ENCODE measurements at places on chromosomes 5 and 9. TPM values are rescaled to one million over a fixed set of nuclear protein-coding genes. Genes with fewer than 3 reads are reported as not detected.

Gene GMCL2
- total RNA-seq: not detected

DNA sequence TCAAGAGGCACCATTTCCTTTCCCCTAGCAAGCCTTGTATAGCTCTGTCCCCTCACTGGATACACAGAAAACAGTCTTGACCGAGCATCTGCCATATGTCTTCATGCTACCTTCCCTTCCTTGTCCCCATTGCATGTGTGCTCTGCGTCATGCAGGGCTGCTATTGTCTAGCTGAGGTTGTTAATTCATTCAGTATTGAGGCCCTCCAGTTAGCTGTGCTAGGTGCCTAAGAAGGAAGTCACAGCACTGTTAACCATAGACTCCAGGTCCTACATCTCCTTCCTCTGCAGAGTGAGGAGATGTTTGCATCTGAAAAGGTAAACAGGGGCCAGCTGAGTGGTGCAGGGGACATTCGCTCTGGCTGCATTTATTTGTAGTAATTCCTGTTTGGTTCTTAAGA is 48.2 kb downstream of the SLC1A3 start:
- H3K36me3 ChIP-seq: no peaks in the 10 kb centered on the region
- no peak overlapping the region for H3K27ac ChIP-seq
- H3K4me1 ChIP-seq: peaks cover 6% of the 10 kb centered on the region
- no peak overlapping the region for H3K4me3 ChIP-seq
- H3K27me3 ChIP-seq: peaks cover 2% of the 10 kb centered on the region

DNA sequence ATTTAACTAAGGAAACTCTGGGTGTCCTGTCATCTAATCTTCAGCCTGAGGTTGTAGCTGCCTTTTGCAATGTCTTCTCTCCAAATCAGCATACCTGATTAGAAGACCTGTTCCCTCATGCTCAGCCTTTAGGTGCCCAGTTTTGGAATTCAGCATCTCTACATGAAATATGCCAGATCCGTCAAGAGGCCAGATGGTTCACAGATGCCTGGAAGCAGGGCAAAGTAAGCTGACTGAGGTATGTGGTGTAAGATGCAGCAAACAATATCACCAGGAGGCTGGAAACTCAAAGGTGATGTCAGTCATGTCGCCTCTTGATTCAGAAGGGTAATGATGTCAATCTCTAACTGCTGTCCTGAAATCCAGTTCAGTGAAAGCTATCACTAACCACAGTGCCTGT is 324.4 kb downstream of the PRELID2 start:
- no peaks in the 10 kb centered on the region for H3K27me3 ChIP-seq
- no peaks in the 10 kb centered on the region for H3K36me3 ChIP-seq
- H3K4me1 ChIP-seq: no peaks in the 10 kb centered on the region
- DNase-seq: no peak
- H3K4me3 ChIP-seq: no peak overlapping the region
- no peak overlapping the region for H3K27ac ChIP-seq

Gene ZNF300
- total RNA-seq: 4.1 TPM

DNA sequence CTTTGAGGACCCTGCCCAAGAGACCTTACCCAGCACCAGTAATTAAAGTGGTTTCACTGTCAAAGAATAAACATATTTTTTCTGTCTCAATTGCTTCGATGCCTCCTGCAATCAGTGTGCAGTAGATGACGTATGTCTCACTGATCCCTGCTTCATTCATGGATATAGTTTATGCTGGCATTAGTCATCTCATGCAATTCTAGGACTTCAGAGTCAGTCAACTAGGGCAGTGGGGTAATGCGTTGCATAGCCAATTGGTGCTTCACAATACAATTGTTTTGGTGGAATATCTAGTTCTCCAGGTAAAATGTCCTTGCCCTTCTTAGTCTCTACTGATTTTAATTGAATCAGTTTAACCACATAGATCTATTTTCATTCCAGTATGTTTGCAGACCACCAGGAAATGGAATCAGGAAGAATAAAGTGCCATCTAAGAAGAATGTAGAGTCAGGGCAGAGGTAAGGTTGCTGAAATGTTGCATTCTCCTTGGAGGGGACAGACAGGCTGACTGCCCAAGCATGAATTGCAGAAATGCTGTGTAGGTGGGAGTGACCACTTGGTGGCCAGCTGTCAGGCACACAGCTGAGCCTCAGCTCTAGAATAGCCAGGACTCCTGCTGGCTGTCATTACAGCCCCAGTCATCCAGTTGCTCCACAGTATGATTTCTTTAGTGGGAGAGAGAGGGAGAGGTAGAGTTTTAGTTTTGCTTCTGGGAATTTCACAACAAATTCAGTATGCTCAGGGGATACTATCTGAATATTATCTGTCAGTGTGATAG is 73.5 kb upstream of the MEGF10 start:
- no peaks in the 10 kb centered on the region for H3K4me1 ChIP-seq
- no peak for DNase-seq
- H3K4me3 ChIP-seq: no peak overlapping the region
- H3K36me3 ChIP-seq: no peaks in the 10 kb centered on the region
- H3K27ac ChIP-seq: no peak overlapping the region

Data from left lung (tissue), 14 donors.